HAP-1 (cell line): ENCODE measurements at places on chromosomes 1 and 21.

GRCh38 chr1:59195151-59195550, 101.7 kb upstream of the FGGY start:
- no peak for DNase-seq

- no peak for DNase-seq
Measured at GRCh38 chr1:19892628-19893168, 10.5 kb downstream of the OTUD3 start.

GRCh38 chr1:76053021-76053420, 21.5 kb upstream of the ST6GALNAC3 start:
- no peak for DNase-seq

GRCh38 chr1:244545511-244545910, 84.4 kb downstream of the CATSPERE start:
- DNase-seq, result no peak
